ENCODE measurements at places on chromosomes 6 and 20.

GRCh38 chr20:13671916-13672378 is 33.2 kb upstream of the TASP1 start:
- no peak for DNase-seq

DNA sequence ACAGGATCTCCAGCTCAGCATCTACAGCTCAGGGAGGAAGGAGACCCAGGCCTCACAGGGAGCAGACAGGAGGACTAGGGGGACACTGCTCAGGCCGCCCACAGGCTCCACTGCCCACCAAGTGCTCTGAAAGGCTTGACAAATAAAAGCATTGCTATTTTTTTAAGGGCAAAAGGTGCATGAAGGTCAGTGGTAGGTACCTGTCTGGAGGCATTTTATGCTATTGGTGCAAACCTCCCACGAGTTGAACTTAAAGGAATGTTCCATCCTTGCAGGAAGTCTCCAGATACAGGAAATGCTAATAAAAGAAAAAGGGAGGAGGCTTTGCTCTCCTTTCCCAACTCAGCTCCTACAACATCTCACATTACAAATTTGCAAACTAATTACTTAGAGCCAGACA is 228.1 kb downstream of the FOXC1 start:
- no peak for DNase-seq

GRCh38 chr20:40087496-40087895 is 601.5 kb downstream of the MAFB start:
- DNase-seq, result no peak

DNA sequence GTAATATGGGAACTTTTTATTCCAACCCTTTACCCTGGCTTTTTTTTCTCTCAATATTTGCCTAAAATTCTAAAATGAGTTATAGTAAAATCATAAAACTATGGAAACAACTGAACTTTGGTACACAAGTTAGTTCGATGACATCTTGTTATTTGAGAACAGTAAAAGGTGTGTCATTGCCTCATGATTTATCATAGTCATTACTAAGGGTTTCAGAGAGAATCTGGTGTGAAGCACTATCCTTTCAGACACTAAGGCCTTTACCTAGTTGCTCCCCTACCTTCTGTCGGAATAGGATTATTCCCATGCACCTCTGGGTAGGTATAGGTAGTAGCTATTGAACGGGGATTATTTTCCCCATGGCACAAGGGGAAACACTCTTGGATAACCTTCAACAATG is 11.4 kb downstream of the TAF11 start:
- DNase-seq, result no peak

DNA sequence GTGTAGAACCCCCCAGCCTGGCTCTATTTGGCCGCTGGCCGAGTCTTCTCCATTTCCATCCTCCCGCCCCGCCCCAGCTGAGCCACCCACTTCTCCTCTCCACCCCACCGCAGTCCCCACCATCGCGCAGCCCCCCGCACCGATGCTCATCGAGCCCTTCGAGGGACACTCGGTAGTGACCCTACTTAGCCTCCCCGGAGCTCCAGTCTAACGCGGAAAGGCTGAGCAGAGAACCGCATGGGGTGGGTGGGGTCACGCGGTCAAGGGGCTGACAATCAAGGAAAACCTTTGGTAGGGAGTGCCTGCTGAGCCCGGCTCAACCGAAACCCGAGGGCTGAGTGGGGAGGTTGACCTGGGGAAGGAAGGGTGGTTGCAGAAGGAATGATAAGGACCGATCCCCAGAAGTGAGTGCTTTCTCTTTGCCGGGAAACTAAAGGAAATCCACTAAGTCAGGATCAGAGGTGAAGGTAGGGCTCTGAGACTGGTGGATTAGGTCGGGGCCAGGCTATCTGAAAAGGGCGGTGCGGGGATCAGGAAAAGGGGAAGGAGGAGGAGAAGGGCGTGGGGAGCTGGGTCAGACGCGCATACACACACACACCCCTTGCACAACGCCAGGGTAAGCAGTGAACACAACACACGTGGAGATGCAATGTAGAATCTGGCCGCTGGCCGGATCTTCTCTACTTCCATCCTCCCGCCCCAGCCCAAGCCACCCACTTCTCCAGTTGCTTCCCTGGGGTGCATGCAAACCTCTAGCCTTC is 49.8 kb downstream of the CPXM1 start:
- no peak for DNase-seq

GRCh38 chr6:143107911-143108761 is 47.4 kb downstream of the AIG1 start:
- DNase-seq, result no peak

DNA sequence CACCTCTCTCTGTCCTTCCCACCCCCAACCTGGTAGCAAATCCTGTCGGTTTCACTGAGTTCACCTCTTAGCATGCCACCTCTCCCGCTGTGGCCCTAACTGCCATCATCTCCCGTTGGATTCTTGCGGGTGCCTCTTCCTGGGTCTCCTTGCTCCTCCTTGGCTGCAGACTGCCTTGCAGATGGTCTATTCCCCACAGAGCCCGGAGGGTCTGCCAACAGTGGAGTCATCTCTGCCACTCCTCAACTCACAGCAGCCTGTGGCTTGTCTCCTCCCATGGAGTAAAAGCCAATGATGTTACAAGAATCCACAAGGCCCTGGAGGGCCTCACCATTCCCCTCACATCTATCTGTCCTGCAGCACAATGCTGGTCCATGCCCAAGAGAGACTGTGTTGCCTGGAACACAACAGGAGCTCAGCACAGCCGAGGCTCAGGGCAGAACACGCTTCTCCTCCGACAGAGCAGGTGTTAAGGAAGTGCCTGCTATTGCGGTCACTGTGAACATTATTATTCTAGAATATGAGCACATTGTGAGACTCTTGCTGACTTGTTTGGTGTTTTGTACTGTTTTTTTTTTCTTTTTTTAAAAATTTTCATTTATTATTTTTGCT is 241.8 kb upstream of the SULF2 start:
- no peak for DNase-seq

GRCh38 chr20:19691125-19691524 is 66.9 kb upstream of the RIN2 start:
- no peak for DNase-seq

DNA sequence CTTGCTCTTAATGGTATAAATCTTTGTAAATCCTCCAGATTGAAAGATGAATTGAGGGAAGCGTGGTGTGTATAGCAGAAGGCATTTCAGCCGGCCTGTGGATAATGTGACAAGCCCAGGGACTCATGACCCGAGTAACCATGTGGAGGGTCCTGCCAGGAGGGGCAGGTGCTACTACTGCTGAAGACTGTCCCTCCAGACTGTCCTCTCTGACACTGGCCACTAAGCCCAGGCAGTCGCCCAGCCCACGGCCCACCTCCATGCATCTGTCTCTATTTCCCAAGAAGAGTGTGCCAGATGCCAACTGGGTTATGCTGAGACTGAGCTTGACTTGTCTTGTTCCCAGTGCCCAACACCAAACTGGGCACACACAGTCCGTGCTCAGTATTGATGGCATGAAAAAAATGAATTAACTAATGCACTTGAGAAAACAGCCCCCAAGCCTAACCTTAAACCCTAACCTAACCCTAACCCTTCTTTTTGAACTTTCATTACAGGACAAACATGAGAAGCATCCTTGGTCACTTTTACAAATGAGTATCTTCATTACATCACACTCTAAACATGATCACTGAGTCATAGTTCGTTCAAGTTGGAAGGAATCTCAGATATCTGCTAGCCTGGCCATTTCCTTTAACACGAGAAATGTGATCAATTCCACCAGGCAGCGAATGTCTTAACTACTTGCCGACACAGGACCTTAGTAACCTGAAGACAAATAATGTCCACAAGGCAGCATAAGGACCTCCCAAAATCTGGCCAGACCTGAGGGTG is 182.2 kb upstream of the RREB1 start:
- DNase-seq, result no peak

GRCh38 chr6:7150381-7151064 is 42.8 kb downstream of the RREB1 start:
- DNase-seq, result no peak

DNA sequence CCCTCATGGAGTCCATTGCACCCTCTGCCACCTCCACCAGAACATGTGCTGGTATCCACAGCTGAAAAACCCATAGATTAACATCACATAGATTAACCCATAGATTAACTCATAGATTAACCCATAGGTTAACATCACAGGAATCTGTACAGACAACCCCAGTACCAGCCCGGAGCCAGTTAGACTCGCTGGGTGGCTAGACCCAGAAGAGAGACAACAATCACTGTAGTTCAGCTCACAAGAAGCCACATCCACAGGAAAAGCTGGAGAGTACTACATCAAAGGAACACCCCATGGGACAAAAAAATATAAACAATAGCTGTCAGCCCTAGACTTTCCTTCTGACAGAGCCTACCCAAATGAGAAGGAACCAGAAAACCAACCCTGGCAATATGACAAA is 25.1 kb downstream of the SERPINB9 start:
- no peak for DNase-seq

GRCh38 chr6:51184046-51184445 is 365.4 kb downstream of the TFAP2B start:
- no peak for DNase-seq

GRCh38 chr6:116268589-116269293 is 11.0 kb downstream of the TSPYL1 start:
- DNase-seq, result no peak

GRCh38 chr6:164832410-164832809 is 477.0 kb downstream of the C6orf118 start:
- no peak for DNase-seq
